ENCODE measurements at places on chromosomes 3 and 15. TPM values are rescaled to one million over a fixed set of nuclear protein-coding genes. Genes with fewer than 3 reads are reported as not detected.
A peak's percentile ranks its signal among the peaks of the same experiment; 100 is the strongest.

GRCh38 chr3:71563827-71564226 is 19.7 kb downstream of the FOXP1 start:
- H3K36me3 ChIP-seq = peaks cover 5% of the 10 kb centered on the region
- no peak overlapping the region for H3K4me3 ChIP-seq
- H3K27ac ChIP-seq = no peak overlapping the region
- no peak for DNase-seq
- H3K27me3 ChIP-seq = no peaks in the 10 kb centered on the region
- peaks cover 30% of the 10 kb centered on the region for H3K4me1 ChIP-seq

- no peaks in the 10 kb centered on the region for H3K36me3 ChIP-seq
- H3K4me1 ChIP-seq = peaks cover 9% of the 10 kb centered on the region
Observed at GRCh38 chr3:143901105-143901504, 52.8 kb upstream of the SLC9A9 start.

The CHL1 gene
- total RNA-seq = 1.0 TPM

DNA sequence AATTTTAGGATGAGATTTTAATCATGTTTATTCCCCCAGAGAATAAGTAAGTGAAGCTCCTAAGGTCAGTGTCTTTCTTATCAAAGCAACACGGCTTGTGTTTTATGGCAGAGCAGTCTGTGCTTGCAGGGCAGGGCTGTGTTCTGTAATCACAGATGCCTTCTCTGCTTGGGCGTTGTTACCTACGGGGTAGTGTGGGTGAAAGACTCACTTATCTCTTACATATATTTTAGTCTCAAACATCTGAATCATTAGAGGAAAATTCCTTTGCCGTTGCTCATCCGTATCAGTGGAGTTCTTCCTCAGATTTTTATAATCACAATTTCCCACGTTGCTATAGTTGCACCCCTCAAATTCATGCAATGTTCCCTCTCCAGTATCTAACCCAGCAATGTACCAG is 271.7 kb upstream of the MEIS2 start:
- no peaks in the 10 kb centered on the region for H3K36me3 ChIP-seq
- H3K27ac ChIP-seq = no peak overlapping the region
- no peak overlapping the region for H3K4me3 ChIP-seq
- peaks cover 8% of the 10 kb centered on the region for H3K27me3 ChIP-seq

DNA sequence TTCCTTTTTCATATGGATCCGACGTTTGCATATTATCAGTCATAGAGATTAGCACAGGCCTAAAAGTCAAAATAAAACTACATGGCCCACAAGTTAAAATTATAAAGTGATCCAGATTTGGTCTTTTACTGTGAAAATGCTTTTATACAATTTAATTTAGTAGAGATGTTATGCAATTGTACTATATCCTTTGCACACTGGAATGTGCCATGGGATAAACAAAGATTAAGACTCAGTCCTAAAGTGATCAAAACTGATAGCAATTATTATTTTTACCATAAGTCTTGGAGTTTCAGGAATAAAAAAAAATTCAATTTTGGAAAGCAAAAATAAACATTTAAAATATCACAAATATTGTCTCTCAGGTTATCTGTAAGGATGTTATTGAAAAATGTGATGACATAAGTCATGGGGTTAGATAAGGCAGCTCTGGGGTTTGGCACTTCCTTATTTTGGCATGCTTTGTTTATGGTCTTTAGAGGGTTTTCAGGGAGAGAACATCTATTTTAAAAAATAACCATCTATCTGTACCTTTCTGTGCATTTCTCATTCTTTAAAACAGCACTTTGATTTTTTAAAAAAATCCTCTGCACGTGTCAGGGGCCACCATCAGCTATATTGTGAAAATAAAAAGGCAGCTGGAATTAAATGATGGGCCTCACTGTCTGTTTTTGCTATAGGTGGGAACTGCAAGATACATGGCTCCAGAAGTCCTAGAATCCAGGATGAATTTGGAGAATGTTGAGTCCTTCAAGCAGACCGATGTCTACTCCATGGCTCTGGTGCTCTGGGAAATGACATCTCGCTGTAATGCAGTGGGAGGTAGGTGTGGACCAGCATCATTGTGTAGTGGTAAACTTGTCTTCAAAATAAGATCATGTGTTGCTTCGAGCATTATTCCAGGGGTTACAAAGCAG is 67.3 kb downstream of the TGFBR2 start:
- DNase-seq = no peak
- peaks cover 8% of the 10 kb centered on the region for H3K4me1 ChIP-seq
- no peaks in the 10 kb centered on the region for H3K27me3 ChIP-seq
- H3K36me3 ChIP-seq = peaks cover 74% of the 10 kb centered on the region
- H3K27ac ChIP-seq = no peak overlapping the region
- no peak overlapping the region for H3K4me3 ChIP-seq

The CFAP44 gene
- 13.1 TPM for total RNA-seq

- H3K4me3 ChIP-seq = no peak overlapping the region
- H3K36me3 ChIP-seq = no peaks in the 10 kb centered on the region
- no peak for DNase-seq
- no peaks in the 10 kb centered on the region for H3K27me3 ChIP-seq
- H3K4me1 ChIP-seq = peaks cover 2% of the 10 kb centered on the region
Observed at GRCh38 chr3:188712991-188713390, 458.8 kb upstream of the TPRG1 start.

DNA sequence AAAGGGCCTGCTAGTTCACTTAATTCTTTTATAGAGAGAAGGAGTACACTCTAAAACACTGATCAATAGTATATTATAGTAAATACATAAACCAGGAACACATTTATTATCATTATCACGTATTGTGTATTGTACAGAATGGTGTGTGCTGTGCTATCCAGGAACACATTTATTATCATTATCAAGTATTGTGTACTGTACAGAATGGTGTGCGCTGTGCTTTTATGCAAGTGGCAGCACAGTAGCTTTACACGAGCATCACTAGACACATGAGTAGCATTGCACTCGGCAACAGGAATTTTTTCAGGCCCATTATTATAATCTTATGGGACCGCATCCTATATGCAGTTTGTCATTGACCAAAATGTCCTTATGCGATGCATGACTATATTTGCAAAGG is 20.9 kb upstream of the MUC20 start:
- H3K4me1 ChIP-seq = peaks cover 18% of the 10 kb centered on the region
- DNase-seq = no peak
- H3K27me3 ChIP-seq = no peaks in the 10 kb centered on the region
- H3K4me3 ChIP-seq = no peak overlapping the region
- no peak overlapping the region for H3K27ac ChIP-seq
- peaks cover 36% of the 10 kb centered on the region for H3K36me3 ChIP-seq

GRCh38 chr3:120092474-120092873 is 1.8 kb downstream of the GSK3B start:
- H3K27me3 ChIP-seq = no peaks in the 10 kb centered on the region
- H3K4me1 ChIP-seq = peaks cover 17% of the 10 kb centered on the region
- no peaks in the 10 kb centered on the region for H3K36me3 ChIP-seq
- no peak for DNase-seq

DNA sequence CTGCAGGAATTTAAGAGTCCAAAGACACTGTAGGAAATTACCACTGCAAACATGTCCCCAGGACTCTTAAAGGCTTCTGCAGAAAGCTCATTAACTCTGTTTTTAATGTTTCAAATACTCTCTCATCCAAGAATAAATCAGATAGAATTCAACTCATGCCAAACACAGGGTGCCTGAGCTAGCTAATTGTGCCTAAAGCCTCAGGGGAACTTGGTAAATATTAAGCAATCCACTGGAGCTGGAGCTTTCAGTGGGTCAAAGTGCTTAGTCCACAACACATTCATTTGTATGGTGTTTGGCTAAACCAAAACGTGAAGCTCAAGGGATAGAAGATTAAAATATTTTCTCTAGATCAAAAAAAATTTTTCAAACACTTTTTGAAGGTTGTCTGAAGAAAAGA is 131.4 kb downstream of the THRB start:
- peaks cover 42% of the 10 kb centered on the region for H3K4me1 ChIP-seq
- no peak overlapping the region for H3K27ac ChIP-seq
- H3K4me3 ChIP-seq = no peak overlapping the region
- H3K27me3 ChIP-seq = no peaks in the 10 kb centered on the region
- DNase-seq = no peak
- H3K36me3 ChIP-seq = no peaks in the 10 kb centered on the region

DNA sequence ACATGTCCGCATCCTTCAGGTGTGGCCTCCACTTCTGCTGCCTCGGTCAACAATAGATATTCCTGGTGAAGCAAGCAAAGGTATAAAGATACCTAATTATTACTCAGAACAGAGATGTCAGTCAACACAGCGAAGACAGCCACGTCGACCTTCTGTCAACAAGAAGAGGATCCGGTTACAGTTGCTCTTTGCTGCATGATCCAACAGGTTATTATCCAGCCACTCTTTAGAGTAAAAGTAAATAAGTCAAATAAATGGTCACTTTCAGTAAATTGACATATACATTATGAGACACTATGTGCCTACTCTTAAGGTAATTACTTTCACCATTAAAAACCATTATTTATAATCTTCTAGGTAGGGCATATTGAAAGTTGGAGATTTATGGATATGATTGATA is 356.8 kb upstream of the ATP11B start:
- peaks cover 10% of the 10 kb centered on the region for H3K4me1 ChIP-seq

The DNAH1 gene
- 13.1 TPM for total RNA-seq

DNA sequence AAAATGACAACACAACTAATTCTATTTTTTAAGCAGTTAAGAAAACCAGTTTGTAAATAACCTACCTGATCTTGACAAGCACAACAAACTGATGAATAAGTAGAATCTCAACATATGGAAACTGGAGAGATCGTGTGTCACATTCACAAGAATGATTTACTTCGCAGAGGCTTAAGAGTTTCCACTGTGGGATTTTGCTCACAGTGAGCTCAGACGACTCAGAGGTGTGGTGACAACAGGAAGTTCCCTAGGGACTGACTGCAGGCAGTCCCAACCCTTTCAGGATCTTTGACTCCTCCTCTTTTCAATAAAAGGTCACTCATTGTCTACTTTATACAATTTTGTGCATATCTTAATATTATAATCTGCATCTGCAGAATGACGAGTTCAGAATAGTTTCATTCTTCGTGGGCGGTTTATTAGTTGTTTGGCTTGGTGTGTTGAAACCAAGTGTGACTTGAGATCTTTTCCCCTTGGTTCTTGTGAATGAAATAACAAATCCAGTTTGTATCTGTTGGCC is at the start of gene LIPH:
TSS of gene LIPH (minus strand) at position 231 of the 520 bp plus-strand sequence. CDS start at position 114, 117 bp downstream.
- H3K4me1 ChIP-seq = peaks cover 44% of the 10 kb centered on the region
- no peaks in the 10 kb centered on the region for H3K27me3 ChIP-seq
- H3K4me3 ChIP-seq = peak within 1 kb of the TSS; percentile 76
- H3K36me3 ChIP-seq = peaks cover 74% of the 10 kb centered on the region

GRCh38 chr3:175186511-175186910 is 327.4 kb downstream of the NAALADL2 start:
- H3K4me3 ChIP-seq = no peak overlapping the region
- no peak for DNase-seq
- peaks cover 10% of the 10 kb centered on the region for H3K4me1 ChIP-seq
- no peaks in the 10 kb centered on the region for H3K27me3 ChIP-seq
- H3K36me3 ChIP-seq = no peaks in the 10 kb centered on the region
- H3K27ac ChIP-seq = no peak overlapping the region

The ARL14 gene
- 104 TPM for total RNA-seq

DNA sequence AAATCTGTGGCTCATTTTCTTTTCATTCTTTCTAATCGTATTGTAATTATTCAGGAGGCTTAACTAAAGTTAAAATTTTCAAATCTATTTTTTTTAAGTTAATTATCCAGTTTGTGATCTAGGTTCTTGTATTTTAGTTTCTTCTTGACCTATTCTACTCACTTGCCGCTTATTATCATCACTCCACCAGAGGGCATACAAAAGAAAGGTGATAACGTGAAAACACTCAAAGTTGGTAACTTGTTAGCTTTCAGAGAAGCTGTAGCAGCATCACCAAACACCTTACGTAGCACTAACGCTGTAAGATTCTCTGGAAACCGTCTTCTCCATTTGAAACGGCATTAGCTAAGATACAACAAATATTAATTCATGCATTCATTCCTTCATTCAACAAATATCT is 4.8 kb downstream of the GNB4 start:
- H3K27ac ChIP-seq = no peak overlapping the region
- DNase-seq = no peak
- H3K4me1 ChIP-seq = peaks cover 9% of the 10 kb centered on the region
- H3K27me3 ChIP-seq = no peaks in the 10 kb centered on the region
- H3K4me3 ChIP-seq = no peak overlapping the region

The HAUS2 gene
- 10.7 TPM for total RNA-seq

GRCh38 chr3:136835089-136835812 is 16.3 kb downstream of the SLC35G2 start:
- peaks cover 10% of the 10 kb centered on the region for H3K36me3 ChIP-seq
- no peak overlapping the region for H3K27ac ChIP-seq
- peaks cover 48% of the 10 kb centered on the region for H3K4me1 ChIP-seq
- H3K27me3 ChIP-seq = no peaks in the 10 kb centered on the region
- H3K4me3 ChIP-seq = no peak overlapping the region

- H3K4me3 ChIP-seq = no peak overlapping the region
- H3K36me3 ChIP-seq = no peaks in the 10 kb centered on the region
- no peaks in the 10 kb centered on the region for H3K27me3 ChIP-seq
- DNase-seq = no peak
Observed at GRCh38 chr3:171491361-171491760, 31.2 kb upstream of the TNIK start.

DNA sequence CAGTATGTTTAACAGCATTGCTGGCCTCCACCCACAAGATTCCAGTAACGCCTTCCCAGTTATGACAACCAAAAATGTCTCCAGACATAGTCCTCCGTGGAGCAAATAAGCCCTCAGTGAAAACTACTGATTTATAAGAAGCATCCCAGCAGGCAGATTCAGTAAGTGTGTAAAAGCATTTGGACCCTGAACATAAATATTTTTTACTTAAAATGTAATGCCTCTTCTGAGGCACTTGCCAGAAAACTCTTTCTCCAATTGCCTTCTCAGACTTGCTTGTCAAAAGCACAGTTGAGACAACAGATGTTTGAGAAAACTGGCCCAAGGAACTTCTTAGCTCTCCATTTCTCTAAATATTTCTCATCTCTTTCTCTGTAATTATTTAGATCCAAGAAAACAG is 31.8 kb upstream of the DCLK3 start:
- DNase-seq = no peak
- H3K4me1 ChIP-seq = no peaks in the 10 kb centered on the region
- H3K36me3 ChIP-seq = no peaks in the 10 kb centered on the region
- H3K27me3 ChIP-seq = peaks cover 53% of the 10 kb centered on the region

DNA sequence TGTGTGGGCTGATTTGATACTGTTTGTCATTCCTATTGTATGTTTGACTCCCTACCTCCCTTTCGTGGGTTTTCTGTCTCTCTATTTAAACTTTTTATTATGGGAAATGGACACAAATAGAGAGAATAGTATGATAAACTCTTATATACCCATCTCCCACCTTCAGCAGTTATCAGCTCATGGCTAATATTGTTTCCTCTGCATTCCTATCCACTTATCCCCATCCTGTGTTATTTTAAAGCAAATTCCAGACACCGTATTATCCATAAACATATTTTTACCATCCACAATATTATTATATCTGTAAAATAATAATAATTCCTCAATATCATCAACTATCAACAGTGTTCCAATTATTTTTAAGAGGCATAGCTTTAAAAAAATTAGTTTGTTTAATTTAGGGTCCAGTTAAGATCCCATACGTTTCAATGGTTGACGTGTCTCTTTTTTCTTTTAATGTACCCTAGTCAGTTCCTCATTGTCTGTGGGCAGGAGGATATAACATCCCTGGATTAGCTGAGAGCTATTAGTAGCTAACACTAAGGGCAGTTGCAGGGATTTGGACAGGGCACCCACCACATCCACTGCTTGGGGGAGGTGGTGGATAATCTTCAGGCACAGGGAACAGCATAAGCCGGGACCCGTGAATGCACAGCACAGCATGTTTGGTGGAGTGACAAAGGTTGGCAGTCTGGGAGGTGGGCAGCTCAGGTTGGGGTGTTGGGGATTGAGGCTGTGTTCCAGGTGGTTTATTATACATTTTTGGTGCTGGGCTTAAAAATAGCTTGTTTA is 23.5 kb downstream of the PLCL2 start:
- H3K36me3 ChIP-seq = no peaks in the 10 kb centered on the region
- no peak overlapping the region for H3K4me3 ChIP-seq
- no peaks in the 10 kb centered on the region for H3K4me1 ChIP-seq

All from Calu3 (cell line).